ENCODE measurements at places on chromosomes 5 and 9.

DNA sequence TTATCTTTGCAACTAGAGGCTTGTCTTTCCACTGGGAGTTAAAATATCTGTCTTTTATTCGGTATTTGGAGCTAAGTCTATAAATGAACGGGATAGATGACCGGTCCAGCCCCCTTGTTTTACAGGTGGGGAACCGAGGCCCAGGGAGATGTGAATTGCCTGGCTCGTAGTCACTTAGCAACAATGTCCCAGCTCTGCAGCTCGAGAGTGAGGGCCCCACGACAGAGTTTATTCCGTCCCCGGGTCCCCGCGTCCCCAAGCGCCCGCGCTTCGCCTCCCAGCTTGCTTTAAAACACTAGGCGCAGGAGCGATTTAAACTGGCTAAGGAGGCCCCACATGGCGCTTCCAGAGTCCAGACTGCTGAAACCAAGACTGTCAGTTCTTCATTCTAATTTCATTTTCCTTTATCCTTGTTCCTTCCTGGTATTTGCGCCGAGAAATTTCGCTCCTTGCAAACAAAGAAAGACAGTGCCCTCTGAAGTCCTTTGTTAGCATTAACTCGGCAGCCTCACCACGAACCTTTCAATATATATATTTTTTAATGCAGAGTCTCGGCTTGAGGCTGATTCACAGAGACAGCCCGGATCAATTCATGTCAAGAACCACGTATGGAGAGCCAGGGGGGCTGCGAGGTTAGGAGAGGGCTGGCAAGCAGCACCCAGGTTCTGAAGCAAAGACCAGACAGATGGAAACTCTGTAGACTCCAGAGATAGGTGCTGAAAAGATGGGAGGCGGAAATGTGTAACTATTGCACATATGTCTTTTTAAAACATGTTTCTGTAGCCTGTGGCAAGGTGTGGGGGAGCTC, 1.4 kb upstream of the ENC1 start:
- H3K27ac ChIP-seq: peak overlapping the region; percentile 87
- H3K27me3 ChIP-seq: no peaks in the 10 kb centered on the region
- H3K4me1 ChIP-seq: no peaks in the 10 kb centered on the region
- H3K4me3 ChIP-seq: peak overlapping the region; percentile 75
- DNase-seq: peak; percentile 63

DNA sequence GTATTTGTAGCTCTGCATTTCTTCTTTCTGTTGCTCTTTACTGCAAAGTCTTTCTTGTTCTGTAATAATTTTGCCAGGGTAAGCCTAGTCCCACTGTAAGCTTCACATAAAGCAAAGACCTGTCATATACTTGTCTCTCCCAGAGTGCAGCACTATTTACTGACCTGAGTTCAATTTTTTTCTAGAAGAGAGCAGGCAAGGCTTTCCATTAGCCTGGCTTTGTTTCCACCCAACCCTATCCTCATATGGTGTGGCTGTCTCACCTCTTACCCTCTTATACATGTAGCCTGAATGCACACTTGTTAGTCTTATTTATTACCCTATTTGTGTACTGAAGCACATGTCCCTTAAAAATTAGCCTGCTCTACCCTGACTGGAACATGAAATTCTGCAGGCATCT, 170.4 kb downstream of the EFNA5 start:
- H3K27ac ChIP-seq: no peak overlapping the region
- H3K4me1 ChIP-seq: no peaks in the 10 kb centered on the region
- no peaks in the 10 kb centered on the region for H3K27me3 ChIP-seq
- no peak for DNase-seq
- no peaks in the 10 kb centered on the region for H3K36me3 ChIP-seq
- no peak overlapping the region for H3K4me3 ChIP-seq

DNA sequence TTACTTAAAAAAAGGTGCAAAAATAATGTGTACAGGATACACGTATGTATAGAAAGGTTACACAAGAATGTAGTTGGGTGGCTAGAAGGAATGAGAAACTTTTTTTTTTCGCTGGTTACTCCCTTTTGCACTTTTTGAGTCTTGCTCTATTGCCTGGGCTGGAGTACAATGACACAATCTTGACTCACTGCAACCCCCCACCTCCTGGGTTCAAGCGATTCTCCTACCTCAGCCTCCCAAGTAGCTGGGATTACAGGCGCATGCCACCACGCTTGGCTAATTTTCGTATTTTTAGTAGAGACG, 15.8 kb downstream of the FBXW11 start:
- no peak overlapping the region for H3K4me3 ChIP-seq
- H3K27me3 ChIP-seq: no peaks in the 10 kb centered on the region
- H3K27ac ChIP-seq: no peak overlapping the region
- H3K36me3 ChIP-seq: no peaks in the 10 kb centered on the region

DNA sequence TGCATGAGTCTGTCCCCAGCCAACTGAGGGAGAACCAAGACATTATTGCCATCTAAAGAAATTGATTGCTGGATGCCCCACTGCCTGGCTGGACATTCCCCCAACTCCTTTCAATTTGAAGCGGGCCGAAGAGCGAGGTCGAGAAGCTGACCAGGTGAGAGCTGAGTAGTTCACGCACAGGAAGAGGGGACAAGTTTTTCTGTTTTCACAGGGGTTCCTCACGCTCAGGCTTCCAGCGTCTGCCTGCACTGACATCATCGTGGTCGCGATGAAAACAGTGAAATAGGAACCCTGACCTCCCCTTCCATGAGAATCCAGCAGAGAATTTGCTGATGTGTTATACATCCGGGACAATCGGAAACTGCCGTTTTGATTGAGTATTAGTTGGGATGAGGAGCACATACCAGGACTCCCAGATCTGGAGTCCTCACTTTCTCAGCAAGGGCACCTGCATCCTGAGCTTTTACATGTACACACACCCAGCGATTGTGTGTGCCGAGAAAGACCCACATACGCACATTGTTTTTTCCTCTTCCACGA, 3.1 kb upstream of the DMRT3 start:
- H3K27ac ChIP-seq: no peak overlapping the region
- H3K27me3 ChIP-seq: peaks cover 84% of the 10 kb centered on the region
- no peak for DNase-seq
- H3K4me1 ChIP-seq: no peaks in the 10 kb centered on the region

DNA sequence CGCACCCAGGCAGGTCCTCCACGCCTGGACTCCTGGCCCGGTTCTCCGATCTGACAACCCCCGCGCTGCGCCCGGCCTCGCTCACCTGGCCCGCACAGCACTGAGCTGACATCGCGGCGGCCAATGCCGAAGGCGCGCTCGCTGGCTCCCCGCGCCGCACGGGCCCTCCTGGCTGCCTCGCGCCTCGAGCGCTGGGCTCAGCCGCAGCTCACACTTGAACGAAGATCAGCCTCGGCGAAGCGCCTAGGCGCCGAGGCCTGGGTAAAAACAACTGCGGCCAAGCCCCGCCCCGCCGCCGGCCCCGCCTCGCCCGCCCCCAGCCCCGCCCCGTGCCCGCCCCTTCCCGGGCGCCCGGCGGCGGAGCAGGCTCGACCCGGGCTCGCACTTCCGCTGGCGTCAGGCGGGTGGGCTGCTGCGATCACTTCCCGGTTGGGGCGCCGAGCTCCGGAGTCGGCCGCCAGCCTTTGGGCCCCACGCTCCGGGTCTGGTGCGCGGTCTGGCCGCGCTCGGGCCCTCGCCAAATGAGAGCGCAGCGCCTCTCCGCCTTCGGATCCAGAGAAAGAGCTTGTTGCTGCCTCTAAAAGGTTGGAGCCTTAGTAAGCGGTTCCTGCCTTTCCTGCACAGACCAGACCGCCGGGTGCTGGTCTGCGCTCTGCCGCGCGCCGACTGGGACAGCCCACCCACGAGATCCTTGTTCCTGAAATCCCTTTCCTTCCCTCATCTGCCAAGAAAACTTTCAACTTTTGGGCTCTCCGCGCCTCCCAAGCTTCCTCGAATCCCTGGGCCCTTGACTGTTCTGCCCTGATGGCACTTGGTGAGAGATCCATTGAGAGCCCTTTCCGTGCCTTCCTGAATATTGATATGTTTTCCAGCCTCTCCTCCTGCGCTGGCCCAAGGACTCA, at the start of gene SERINC5:
SERINC5 (minus strand) TSS at position 238 of the 902 bp plus-strand sequence; CDS start at position 112, 126 bp downstream.
- DNase-seq: peak; percentile 93
- H3K27ac ChIP-seq: peak within 1 kb of the TSS; percentile 95
- peaks cover 13% of the 10 kb centered on the region for H3K4me1 ChIP-seq

DNA sequence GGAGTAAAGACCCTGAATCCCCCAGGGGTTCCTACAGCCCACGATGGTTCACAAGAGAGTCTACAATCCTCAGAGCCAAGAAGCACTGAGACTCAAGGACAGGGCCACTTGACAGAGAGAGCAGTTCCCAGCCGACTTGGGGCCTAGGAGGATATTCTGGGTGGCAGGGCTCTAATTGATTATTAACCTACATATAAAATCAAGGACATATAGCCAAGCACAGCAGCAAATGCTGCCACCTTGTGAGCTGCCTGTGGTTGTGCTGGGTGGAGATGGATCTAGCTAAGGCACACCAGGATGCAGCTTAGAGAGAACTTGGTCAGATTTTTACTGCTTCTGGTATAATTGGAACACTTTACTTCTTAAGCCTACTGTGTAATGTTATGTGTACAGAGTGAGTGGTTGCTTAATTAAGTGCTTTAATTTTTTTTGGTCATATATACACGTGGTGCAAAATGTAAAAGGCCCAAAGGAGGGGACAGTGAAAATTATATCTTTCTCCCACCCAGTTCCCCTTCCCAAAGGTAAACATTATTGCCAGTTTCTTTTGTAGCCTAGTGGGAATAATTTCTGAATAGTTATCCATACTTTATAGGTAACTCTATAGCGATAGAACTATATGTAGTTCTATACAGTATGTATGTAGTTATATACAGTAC, 78.8 kb downstream of the F2RL2 start:
- no peak overlapping the region for H3K4me3 ChIP-seq
- peaks cover 5% of the 10 kb centered on the region for H3K4me1 ChIP-seq
- peak; percentile 84 for DNase-seq
- H3K27me3 ChIP-seq: no peaks in the 10 kb centered on the region
- peak overlapping the region; percentile 60 for H3K27ac ChIP-seq

DNA sequence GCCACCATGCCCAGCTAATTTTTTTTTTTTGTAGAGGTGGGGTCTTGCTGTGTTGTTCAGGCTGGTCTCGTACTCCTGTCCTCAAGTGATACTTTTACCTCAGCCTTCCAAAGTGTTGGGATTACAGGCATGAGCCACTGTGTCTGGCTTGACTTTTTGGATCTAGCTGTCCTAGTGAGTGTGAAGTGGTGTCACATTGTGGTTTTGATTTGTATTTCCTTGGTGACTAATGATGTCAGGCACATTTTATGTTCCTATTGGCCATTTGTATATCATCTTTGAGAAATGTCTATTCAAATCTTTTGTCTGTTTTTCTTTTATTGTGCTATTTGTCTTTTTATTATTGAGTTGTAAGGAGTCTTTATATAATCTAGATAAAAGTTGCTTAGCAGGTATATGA, 53.5 kb upstream of the MCCC2 start:
- DNase-seq: no peak
- no peak overlapping the region for H3K27ac ChIP-seq
- no peaks in the 10 kb centered on the region for H3K4me1 ChIP-seq
- H3K36me3 ChIP-seq: no peaks in the 10 kb centered on the region
- H3K27me3 ChIP-seq: no peaks in the 10 kb centered on the region

DNA sequence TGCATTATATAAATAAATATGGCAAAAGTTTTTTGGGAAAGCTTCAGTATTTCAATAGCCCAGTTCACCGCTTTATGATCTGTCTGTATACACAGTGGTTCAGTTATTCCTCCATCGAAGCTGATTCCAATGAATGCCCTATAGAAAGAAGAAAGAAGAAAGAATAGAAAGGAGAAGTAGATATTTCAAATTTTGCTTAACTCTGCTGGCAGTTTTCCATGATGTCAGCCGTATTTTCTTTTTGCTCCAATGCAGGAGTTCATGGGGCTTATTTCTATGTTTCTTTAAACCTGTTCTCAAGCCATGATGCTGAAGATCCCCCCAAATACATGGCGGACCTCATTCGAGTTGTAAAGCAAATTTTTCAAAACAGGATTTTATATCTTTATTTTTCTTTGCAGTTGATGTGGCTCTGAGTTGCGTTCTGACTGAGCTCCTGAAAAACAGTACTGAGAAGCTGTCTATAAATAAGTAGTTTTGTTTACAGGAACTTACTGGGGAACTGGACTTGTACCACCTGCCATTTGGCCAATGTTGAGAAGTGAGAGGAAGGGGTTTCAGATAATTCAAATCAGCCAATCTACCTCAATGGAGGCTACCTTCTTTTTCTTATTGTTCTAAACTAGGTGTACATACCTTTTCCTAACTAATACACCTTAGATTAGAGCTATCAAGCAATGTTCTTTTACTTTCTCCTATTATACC, 418.5 kb upstream of the MEF2C start:
- H3K27me3 ChIP-seq: no peaks in the 10 kb centered on the region
- H3K4me3 ChIP-seq: no peak overlapping the region
- H3K27ac ChIP-seq: peak overlapping the region; percentile 6
- no peak for DNase-seq
- no peaks in the 10 kb centered on the region for H3K4me1 ChIP-seq

DNA sequence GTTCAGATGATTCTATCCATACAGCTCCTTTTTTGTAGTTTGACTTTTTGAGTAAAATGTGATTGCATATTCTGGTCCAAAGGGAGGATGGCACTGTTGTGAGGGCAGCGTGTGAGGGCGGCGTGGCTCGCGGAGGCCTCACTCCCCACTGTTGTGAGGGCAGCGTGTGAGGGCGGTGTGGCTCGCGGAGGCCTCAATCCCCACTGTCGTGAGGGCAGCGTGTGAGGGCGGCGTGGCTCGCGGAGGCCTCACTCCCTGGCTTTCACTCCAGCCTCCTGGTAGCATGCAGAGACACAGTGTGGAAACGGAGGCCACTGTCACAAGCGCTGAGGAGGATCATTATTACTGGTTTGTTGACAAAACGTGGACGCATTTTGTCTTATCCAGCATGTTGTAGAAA, 79.0 kb downstream of the EHMT1 start:
- H3K27me3 ChIP-seq: no peaks in the 10 kb centered on the region
- H3K4me3 ChIP-seq: no peak overlapping the region
- no peak overlapping the region for H3K27ac ChIP-seq
- no peaks in the 10 kb centered on the region for H3K4me1 ChIP-seq
- H3K36me3 ChIP-seq: no peaks in the 10 kb centered on the region

DNA sequence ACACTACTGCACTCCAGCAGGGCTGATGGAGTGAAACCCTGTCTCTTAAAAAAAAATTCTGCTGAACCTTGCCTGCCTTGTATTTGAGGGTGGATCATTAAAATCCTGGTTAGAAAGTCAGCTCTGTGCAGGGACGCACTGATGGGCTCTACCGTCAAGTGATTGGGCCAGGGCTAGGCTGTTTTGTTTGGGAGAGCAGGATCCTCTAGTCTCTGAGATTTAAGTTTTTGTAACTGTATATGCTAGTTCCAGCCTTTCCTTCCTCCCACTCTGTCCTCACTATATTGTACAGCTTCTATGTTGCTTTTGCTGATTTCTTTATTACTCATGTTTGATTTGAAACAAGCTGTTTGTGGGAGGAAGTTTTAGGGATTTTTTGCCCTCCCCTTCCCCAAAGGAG, 11.5 kb downstream of the DDX4 start:
- H3K27ac ChIP-seq: no peak overlapping the region
- no peaks in the 10 kb centered on the region for H3K4me1 ChIP-seq
- H3K4me3 ChIP-seq: no peak overlapping the region

DNA sequence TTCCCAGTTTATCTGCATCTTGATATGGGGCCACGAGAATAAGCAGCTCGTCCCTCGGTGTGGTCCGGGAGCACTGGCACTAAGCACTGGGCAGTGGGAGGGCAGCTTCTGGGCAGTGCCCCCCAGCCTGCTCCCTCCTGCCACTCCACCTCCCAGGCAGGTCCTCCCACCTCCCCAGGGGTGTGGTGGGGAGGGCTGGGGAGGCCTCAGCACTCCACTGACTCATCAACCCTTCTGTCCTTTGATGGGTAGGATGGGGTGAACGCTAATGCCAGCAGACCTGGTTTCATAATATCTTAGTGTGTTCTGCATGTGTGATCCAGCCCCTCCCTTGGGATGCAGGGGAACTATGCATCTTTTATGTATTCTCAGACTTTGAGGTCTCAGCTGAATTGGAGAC, 62.2 kb upstream of the GNE start:
- no peaks in the 10 kb centered on the region for H3K27me3 ChIP-seq
- no peak overlapping the region for H3K4me3 ChIP-seq
- H3K36me3 ChIP-seq: no peaks in the 10 kb centered on the region
- no peak for DNase-seq
- H3K27ac ChIP-seq: peak overlapping the region; percentile 56
